ENCODE measurements at places on chromosomes 6 and 20. TPM values are rescaled to one million over a fixed set of nuclear protein-coding genes. Genes with fewer than 3 reads are reported as not detected.

WFDC9 gene
- polyA plus RNA-seq: not detected

DNA sequence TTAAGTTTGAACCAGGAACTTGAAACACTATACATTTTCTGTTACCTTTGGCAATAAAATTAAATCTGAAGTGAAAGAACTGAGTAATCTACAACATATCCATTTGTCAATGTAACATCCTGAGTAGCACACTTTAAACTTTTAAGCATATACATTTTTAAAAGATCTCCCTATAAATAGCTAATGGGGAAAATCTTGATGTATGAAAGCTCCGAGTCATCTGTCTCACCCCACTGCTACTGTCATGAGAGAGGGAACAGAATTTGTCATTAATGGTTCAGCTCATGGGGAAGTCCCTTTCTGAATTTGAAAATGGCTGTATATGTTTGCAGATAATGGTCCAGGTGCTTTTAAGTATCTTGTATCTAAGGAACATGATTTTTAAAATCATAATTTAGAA lies 55.2 kb upstream of the NOX3 start:
- DNase-seq: no peak

GRCh38 chr6:129084406-129084805 lies 201.5 kb downstream of the LAMA2 start:
- DNase-seq: no peak

DNA sequence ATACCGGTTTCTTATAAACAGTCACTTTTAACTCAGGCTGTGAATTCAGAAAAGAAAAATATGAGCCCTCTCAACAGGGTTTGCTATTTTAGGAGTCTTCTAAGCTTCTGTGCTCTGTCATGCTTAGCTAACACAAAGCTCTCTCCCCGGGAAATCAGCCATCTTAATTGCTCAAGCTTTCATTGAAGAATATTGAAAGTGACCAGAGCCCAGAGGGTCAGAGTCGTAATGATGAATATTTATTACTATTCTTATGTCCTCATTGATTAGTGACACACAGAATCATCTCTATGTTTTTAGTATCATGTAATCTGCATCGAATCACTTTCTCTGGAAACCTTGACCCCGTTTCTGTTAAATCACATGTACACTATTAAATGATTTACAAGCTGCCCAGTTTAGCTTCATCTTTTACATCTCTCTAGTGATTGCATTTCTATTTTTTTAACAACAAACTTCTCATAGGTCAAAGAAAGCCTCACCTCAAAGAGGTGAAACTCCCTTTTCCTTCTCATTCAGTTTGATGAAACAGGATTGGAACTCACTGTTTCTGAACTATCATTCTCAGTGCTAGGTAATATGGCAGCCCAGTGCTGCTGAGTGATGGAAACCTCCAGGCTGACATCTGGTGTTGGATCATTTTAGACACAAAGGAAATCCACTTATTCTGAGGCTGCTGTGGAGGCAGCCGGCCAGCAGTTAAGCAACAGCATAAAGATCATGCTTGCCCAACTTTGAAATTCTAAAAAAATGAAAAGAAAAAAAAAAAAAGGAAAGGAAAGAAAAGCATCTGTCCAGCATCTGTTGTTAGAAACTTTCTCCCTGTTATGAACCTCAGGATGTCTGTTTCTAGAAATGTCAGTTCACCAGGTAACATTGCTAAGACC lies 96.3 kb downstream of the RFPL4B start:
- DNase-seq: no peak

GRCh38 chr6:23650676-23651075 lies 475.3 kb upstream of the NRSN1 start:
- DNase-seq: no peak

DNA sequence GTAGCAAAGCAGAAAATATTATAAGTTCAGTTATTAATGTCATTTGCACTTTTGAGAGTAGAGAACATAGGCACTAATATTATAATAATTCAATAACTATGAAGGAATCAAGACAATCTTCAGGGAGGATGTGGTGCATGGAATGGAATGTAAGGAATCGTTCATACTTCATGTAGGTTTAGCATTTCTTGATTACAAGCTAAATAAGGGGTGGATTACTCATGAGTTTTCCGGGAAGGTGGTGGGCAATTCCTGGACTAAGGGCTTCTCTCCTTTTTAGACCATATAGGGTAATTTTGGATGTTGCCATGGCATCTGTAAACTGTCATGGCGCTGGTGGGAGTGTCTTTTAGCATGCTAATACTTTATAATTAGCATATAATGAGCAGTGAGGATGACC lies 9.1 kb upstream of the BTNL2 start:
- DNase-seq: no peak

- DNase-seq: no peak
These were observed 8.8 kb upstream of the C20orf144 start for GRCh38 chr20:33653218-33653899.

DNA sequence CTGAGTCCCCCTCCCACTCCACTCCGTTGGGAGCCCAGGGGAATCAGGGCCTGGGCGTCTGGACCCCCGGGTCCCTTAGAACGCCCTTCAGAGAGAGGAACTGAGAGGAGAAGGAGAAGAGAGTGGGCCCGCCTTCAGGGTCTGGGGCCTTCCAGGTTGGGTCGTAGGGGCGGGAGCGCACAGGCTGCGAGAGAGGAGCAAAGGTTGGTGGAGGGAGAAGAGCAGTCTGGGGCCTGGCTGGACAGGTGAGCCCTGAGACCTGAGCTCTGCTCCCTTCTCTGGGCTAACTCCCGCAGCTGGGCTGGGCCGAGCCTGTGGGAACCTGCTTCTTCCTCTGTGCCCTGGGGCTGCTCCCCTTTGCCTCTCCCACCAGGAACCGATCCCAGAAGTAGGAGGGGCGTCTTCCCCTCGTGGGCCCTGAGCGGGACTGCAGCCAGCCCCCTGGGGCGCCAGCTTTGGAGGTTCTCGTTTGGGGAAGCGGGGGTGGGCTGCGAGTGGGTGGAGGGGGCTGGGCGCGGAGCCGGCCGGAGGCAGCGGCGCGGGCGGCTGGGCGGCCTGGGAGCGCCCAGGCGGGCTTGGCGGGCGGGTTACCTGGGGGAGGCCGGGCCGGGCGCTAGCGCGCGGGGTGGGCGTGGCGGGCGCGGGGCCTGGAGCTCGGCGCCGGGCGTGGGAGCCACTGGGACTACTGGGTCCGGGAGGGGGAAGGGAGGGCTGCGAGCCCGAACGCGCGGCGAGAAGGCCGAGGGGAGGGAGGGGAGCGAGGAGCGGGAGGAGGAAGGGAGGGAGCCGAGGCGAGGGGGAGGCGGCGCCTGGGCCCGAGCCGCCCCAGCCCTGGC lies at the start of gene DDR1:
Gene DDR1, plus strand, starts transcription at position 835 of the 836 bp plus-strand sequence. CDS start 4,211 bp downstream, outside the sequence.
- DNase-seq: peak; percentile 65

DNA sequence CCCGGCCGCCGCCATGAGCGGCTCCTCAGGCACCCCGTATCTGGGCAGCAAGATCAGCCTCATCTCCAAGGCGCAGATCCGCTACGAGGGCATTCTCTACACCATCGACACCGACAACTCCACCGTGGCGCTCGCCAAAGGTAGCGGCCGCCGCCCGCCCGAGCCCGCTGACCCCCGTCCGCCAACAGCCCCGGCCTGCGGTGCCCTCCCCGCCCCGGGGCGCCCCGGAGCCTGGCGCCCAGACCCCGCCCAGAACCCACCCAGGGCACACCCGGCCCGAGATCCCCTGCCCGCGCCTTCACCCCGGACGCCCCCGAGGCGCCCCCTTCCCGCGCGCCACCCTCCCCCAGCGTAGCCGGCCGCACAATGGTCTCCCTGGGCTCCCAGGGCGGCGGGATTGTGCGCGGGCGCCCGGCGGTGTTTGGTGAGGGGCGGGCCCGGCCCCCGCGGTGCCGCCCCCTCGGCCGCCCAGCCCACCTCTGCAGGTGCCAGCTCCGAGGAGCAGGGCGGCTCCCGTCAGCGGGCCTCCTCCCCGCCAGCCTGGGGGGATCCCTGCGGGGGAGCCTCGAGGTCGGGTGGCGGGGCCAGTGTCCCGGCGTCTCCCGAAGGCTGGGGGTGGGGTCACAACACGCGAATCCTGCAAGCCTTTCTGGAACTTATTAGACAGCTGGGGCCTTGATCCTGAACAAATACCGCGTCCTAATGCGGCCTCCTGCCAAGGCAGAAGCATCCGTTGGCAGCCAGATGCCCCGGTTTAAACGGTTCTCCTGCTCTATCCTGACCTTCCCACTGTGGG lies 577 bp downstream of the LSM14B start:
- peak; percentile 40 for DNase-seq

TSPO2 gene
- polyA plus RNA-seq: not detected

PHACTR1 gene
- polyA plus RNA-seq: 0.38 TPM

DNA sequence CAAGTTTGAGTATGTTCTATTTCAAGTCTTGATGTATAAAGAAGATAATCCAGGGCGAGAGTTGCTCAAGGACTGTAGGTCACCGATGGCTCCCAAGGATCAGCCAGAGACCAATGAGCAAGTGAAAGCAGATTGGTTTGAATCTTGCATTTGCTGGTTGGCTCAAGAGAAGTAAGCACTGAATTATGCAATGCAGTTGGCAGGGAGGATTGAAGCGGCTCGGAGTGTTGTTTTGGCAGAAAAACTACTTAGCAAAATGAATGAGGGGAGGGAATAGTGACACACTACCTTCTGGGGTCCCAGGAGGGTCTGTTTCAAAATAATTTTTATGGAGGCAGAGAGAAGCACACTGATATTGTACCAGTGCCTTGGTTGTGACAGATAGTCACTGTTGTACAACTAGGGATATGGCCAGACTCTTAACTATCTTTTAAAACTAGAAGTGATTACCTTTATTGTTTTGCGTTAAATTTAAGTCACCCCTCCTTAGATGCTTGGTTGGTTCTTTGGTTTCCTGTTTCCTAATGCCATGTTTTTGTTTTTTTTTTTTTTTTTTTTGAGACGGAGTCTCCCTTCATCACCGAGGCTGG lies 15.7 kb downstream of the SASH1 start:
- DNase-seq: no peak

Measured in CD8-positive, alpha-beta memory T cell (primary cell).